ENCODE measurements at places on chromosomes 2 and 18.
A peak's percentile ranks its signal among the peaks of the same experiment; 100 is the strongest.

DNA sequence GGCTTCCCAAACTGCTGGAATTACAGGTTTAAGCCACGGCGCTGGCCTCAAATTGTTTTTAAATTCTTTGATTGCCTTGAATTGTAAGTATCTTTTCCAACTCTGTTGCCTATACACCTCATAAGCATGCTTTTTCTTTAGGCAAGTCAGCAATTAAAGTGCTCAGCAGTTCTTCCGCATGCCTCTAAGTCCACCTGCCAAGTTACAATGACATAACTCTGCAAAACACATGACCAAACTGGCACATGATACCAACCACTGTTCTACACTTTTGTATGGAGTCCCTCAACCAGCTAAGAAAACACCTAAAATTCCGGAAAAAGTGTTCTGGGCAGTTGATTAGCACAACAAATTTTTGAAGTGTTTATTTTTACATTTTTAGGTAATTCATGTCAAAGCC lies 5.1 kb downstream of the TXNL4A start:
- DNase-seq = no peak

DNA sequence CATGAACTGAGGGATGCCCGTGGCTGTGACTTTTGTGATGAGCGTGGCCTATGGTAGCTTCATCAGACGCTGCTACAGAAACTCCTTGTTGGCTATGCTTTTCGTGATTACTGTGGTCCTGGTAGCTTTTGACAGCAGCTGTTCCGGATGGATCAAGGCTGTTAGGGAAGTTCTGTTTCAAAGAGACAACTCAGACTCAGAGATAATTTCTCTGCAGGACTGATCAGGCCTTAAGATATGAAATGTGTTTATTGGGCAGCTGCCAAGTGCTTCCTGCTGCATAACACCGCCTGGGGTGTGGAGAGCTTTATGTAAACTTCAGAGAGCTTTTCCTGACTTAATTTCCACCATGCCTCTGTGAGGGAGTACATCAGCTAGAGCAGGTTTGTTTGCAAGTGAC lies 243.8 kb downstream of the TSN start:
- no peak for DNase-seq

GRCh38 chr2:154568413-154568812 lies 130.1 kb upstream of the KCNJ3 start:
- no peak for DNase-seq

- no peak for DNase-seq
Observed at GRCh38 chr2:46826569-46827245, 88.9 kb downstream of the MCFD2 start.

DNA sequence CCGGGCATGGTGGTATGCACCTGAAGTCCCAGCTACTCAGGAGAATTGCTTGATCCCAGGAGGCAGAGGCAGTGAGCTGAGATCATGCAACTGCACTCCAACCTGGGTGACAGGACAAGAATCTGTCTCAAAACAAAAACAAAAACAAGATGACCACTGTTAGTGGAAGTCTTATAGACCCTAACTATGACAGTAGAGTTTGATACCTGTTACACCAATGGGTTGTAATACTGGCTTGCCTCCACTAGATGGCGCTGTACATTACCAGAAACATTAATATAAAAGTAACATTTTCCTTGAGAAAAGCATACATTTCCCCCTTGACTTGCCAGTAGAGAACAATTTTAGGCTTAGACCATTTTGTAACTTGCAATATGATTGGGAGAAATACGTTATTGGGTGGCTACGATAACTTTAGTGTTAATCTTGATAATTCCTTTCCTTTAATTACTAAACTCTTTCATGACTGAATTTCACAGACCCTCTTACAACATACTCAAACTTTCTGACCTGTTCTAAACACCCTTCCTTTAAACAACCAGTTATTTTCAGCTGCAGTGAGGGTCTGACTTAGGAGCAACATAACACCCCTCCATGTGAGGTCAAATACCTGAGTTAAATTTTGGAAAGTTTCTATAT lies 19.5 kb downstream of the SLC25A52 start:
- DNase-seq = peak; percentile 70

Measured in activated CD4-positive, alpha-beta T cell treated with anti-CD3 and anti-CD28 coated beads, Interleukin-2, amount 10 ng/mL, durations not matched to agents 7 days and 5 days (primary cell).